ENCODE measurements at places on chromosomes 3 and 15. TPM values are rescaled to one million over a fixed set of nuclear protein-coding genes. Genes with fewer than 3 reads are reported as not detected.

Gene NPAP1
- polyA plus RNA-seq, result 0.27 TPM

Gene PDE12
- 13.1 TPM for polyA plus RNA-seq

Gene EXOSC7
- polyA plus RNA-seq, result 52.5 TPM

Gene CXCR6
- 0.35 TPM for polyA plus RNA-seq

Gene GNAT1
- not detected for polyA plus RNA-seq

Gene KBTBD13
- not detected for polyA plus RNA-seq

Gene CDCP1
- 1.0 TPM for polyA plus RNA-seq

Gene CRABP1
- 52.3 TPM for polyA plus RNA-seq

Gene EPHA3
- polyA plus RNA-seq, result 6.9 TPM

Gene MORC1
- polyA plus RNA-seq, result 0.60 TPM

Gene SNURF
- polyA plus RNA-seq, result 35.9 TPM

Gene KCNH8
- polyA plus RNA-seq, result 2.2 TPM

Gene DAZL
- not detected for polyA plus RNA-seq

Gene CLEC3B
- polyA plus RNA-seq, result 76.6 TPM

All from left renal pelvis (tissue), 4 donors.